ENCODE measurements at places on chromosomes 5 and 9. TPM values are rescaled to one million over a fixed set of nuclear protein-coding genes. Genes with fewer than 3 reads are reported as not detected.

DNA sequence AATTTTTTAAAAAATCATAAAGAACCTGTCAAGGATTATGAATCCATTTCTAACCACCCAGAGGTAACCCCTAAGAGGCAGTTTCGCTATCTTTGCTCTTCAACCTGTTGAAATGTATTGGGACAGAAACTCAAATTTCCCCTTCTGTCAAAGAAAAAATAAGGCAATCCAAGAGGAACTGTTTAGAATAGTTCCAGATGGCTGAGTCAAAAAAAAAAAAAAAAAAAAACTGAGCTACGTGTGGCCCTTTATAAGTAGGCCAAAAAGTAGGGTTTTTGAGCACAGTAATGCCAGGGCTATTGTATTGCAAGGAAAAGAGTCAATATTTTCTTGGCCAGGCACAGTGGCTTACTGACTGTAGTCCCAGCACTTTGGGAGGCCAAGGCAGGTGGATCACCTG is 94.9 kb downstream of the RAD23B start:
- no peak for DNase-seq

DNA sequence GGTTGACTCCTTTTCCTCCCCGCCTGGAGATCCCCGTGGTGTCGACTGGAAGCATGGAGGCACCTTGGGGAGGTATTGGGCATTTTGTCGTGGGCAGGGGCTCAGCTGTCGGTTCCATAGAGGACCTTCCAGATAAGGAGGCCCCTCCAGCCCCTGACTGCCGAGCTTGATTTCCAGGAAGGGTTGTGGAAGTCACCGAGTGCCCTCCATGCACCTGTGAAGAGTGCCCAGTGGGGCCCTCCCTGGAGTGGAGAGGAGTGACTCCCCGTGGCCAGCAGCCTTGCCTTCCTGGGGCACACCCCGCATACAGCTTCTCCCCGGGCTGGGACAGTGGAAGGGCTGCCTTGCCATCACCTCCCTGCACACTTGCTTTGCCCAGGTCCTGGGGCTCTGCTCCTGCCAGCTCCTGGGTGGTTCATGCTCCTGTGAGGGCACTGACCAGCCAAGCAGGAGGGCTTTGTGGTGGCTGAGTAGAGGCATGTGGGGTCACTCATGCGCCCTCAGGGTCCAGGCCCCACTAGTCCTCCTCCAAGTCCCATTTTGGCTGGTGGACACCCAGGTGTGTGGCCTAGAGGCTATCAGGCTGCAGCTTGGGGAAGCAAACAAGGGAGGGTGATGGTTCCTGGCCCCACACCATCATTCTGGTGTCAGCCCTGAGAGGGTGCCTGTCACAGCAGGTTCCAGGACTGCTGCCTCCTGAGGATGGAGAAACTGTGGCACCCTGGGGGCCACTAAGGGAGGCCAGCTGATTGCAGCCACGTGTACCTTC is 133.0 kb downstream of the WNK2 start:
- no peak for DNase-seq

GRCh38 chr5:146042628-146043279 is 62.6 kb downstream of the PLAC8L1 start:
- DNase-seq, result no peak

GRCh38 chr9:131190191-131190590 is 64.8 kb downstream of the NUP214 start:
- DNase-seq, result no peak

GRCh38 chr9:133342570-133342969 is 5.4 kb downstream of the MED22 start:
- DNase-seq, result no peak

- DNase-seq, result no peak
These were observed 278.1 kb upstream of the CDH18 start for GRCh38 chr5:20266066-20266465.

The PLPPR1 gene
- 0.70 TPM for polyA plus RNA-seq

The VCAN gene
- polyA plus RNA-seq, result 206 TPM

The LEAP2 gene
- 8.6 TPM for polyA plus RNA-seq

The CFAP77 gene
- 1.3 TPM for polyA plus RNA-seq

Data from left renal pelvis (tissue), 4 donors.